ENCODE measurements at places on chromosomes 12 and 14.

GRCh38 chr14:104792101-104792884 is 3.3 kb downstream of the AKT1 start:
- DNase-seq = no peak

- DNase-seq = peak; percentile 46
Measured at GRCh38 chr14:69152181-69152901, 578 bp downstream of the DCAF5 start.

- DNase-seq = no peak
Measured at GRCh38 chr12:86333955-86334522, 77.8 kb upstream of the MGAT4C start.

GRCh38 chr14:21964180-21964579 is 290.6 kb upstream of the OR4E1 start:
- DNase-seq = no peak

- no peak for DNase-seq
Measured at GRCh38 chr14:61034416-61035120, 53.5 kb downstream of the SLC38A6 start.

DNA sequence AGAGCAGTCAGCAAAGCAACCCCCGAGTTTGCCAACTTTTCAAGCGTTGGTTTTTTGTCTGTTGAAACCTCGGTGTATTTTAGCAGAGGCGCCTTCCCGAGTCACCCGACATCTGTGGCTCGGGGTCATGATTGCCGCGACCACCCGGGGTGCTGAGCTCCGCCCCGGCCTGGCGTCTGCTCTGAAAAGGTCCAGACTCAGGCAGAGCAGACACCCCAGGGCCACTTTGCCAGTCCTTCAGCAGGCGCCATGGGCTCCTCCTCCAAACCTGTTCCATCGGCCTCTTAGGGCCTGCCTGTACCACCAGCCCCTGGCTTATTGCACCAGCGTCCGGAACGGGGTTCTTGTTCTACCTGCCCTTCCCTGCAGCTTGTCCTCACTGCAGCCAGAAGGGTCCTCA is 19.1 kb downstream of the ANKRD9 start:
- DNase-seq = no peak

GRCh38 chr12:68559984-68560850 is 50.5 kb upstream of the RAP1B start:
- DNase-seq = no peak

GRCh38 chr14:22713631-22713950 is 52.9 kb upstream of the OXA1L start:
- no peak for DNase-seq

GRCh38 chr12:112998987-112999767 is 20.9 kb downstream of the OAS2 start:
- DNase-seq = no peak

- DNase-seq = no peak
Measured at GRCh38 chr14:58444627-58445026, 17.1 kb downstream of the KIAA0586 start.

- no peak for DNase-seq
Measured at GRCh38 chr12:71024827-71025226, 104.3 kb upstream of the PTPRR start.

GRCh38 chr14:94539181-94539580 is 22.1 kb upstream of the SERPINA4 start:
- DNase-seq = no peak

GRCh38 chr14:99119554-99120525 is 152.2 kb downstream of the BCL11B start:
- DNase-seq = no peak

GRCh38 chr12:11649413-11650285 is at the start of gene ETV6:
Gene ETV6, plus strand, starts transcription at chr12:11649674. Its CDS starts 454 bp downstream, at chr12:11650128.
- peak; percentile 80 for DNase-seq

- no peak for DNase-seq
Measured at GRCh38 chr14:88848571-88848970, 24.1 kb downstream of the TTC8 start.

GRCh38 chr12:96064271-96064670 is 28.9 kb upstream of the LTA4H start:
- no peak for DNase-seq

GRCh38 chr12:6295094-6295811 is 15.2 kb upstream of the PLEKHG6 start:
- no peak for DNase-seq

DNA sequence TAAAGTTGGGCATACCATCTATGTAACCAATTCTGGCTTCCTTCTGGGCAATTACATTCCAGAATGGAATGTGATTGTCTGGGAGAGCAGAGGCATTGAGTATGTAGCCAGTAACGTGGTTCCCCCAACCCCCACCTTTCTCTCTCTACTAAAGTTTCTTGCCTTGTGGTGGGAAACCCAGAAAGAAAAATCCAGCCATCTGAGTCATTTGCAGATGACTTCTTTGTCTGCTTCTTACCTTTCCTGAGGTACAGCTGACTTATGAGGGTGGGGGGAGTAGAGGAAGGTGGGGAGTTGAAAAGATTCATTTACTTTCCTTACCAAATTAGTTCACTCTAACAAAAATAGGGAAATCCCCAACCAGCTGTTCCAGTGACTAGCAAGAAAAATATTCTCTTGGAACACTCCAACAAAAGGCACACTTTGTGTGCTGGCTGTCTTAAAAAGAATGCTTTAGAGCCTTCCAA is 112.1 kb upstream of the FRMD6 start:
- DNase-seq = no peak

- DNase-seq = no peak
Measured at GRCh38 chr14:88535149-88535548, 19.7 kb downstream of the PTPN21 start.

GRCh38 chr12:82650627-82651337 is 35.9 kb upstream of the TMTC2 start:
- no peak for DNase-seq

- DNase-seq = no peak
Measured at GRCh38 chr14:51789596-51789995, 70.8 kb upstream of the GNG2 start.

DNA sequence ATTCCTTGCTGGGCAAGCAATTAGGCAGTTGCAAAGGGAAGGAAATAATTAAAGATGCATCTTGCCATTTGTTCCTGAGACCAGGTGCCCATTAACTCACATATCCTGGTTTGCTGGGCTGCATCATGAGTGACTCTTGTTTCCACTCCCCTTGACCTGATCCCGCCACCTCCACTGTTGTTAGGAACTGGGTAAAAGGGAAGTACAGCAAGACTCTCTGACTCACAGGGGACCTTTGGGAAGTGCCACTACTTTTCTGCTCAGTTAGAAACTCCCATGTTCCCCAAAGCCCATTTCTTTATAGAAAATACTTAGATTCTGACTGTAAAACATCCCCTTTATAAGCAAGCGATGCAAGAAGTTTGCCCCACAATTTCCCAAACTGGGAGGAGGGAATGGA is 186.0 kb upstream of the BCL2L14 start:
- no peak for DNase-seq

- DNase-seq = no peak
Measured at GRCh38 chr12:68118096-68118755, 41.3 kb downstream of the IFNG start.

GRCh38 chr12:104132351-104132956 is 5.6 kb downstream of the NFYB start:
- no peak for DNase-seq

DNA sequence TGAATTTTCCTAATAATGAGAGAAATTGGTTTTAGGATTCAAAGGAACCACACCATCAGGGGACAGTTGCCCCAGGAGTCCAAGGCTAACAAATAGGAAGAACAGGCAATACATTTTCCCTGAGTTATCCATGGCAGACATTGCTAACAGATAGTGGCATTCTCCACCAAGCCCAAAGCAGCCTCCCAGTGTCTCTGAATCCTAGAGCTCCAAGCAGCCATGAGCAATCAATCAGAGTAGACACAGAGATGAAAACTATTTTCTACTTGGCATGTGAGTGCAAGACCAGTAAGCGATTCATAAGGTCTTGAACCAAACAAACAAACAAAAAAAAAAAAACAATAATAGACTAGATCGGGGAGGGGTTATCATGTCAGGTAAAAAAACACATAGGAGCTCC is 515.7 kb downstream of the MED13L start:
- DNase-seq = no peak

GRCh38 chr14:73738518-73739173 is 24.5 kb upstream of the PNMA1 start:
- no peak for DNase-seq

DNA sequence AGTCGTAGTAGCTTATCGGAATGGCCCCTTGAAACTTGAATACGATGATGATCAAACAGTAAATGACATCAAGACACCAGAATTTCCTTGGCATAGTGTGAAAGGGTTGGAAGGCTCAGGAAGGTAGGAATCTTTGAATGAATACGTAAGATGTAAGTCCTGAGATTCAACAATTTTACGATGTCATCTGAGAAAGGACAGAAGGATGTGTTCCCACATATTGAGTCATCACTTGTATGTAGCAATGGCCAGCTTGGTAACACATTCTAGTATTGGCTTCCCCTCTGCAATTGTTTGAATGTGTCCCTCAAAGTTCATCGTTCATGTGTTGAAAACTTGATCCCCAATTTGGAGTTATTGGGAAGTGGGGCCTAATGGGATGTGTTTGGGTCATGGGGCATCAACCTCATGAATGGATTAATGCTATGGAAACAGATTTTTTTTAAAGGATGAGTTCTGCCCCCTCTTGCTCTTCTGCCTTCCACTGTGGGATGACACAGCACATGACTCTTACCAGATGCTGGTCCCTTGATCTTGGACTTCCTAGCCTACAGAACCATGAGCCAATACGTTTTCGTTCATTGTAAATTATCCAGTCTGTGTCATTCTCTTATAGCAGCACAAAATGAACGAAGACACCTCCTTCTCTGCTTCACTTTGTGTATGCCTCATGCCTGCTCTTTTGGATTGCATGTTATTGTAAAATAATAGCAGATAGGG is 284.6 kb downstream of the BCAT1 start:
- DNase-seq = no peak

- no peak for DNase-seq
Measured at GRCh38 chr12:116861320-116861719, 19.9 kb downstream of the HRK start.

DNA sequence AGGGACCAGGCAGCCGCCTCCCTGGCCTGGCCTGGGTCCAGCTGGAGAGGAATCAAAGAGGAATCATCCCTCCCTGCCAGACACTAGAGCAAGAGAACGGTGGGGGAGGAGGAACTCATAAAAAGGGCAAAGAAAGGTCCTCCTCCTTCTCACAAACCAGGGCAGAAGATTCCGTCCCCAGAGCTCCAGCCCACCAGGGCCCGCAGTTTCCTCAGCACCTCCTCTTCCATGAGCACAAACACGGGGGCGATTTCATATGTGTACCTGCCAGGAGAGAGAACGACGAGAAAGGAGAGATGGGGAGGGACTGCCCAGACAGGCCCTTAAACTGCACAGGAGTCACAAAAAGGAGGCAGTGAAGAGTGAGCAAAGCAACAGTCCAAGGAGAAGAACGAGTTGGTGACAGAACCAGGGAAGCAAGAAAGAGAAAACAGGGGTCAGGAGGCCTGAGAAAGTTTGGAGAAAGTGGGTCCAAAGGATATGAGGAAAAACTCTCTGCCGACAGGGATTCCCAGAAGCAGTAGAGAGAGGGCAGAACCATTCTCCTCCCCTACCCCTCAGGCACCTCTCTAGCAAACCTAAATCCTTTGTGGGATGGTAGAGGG is 8.7 kb upstream of the ZNF740 start:
- DNase-seq = no peak

DNA sequence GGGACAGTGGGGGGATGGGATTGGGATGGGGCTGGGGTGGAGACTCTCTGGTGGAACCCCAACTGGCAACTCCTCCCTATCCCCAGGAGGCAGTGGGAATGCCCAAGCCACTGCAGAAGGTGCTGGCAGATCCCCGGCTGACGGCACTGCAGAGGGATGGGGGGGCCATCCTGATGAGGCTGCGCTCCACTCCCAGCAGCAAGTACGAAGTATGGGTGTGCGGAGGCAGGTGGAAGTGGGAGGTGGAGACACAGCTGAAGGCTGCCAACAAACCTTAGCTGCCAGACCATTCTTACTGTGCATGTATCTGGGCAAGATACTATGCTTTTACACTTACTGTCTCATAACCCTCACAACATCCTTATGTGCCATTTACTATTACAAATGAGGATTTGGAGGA is 8.2 kb downstream of the ARHGEF40 start:
- DNase-seq = no peak

DNA sequence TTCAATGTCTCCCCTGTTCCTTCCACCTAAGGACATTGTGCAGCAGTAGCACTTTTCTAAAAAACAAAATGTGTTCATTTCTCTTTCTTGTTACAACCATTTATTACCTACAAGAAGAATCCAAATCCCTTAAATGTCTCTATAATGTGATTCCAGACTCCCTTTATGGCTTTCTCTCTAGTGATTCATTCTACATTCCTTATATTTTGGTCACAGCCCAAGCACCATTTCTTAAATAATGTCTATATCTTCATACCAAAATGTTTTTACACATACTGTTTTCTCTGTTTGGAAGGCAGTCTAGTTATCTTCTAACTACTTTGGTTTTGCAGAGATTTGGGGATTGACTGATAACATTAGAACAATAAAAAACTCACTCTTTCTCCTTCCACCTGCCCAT is 1037.3 kb upstream of the FLRT2 start:
- no peak for DNase-seq

- no peak for DNase-seq
Measured at GRCh38 chr12:3490895-3491144, 183 bp upstream of the PRMT8 start.

DNA sequence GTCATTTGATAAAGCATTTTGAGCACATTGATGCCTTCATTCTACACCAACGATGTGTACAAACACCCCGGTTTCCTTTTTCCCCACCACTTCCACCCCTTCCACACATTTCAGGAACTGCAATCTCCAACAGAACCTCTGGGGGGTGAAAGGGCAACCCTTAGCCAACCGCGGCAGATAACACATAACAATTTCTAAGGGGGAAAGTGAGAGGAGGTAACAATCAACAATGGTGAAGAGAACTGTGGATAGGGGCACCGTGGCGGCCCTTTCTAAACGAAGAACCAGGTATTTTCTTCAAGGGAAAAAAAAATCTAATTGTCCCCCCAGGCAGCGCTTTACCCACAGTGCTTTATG is 1.1 kb downstream of the KITLG start:
- no peak for DNase-seq

DNA sequence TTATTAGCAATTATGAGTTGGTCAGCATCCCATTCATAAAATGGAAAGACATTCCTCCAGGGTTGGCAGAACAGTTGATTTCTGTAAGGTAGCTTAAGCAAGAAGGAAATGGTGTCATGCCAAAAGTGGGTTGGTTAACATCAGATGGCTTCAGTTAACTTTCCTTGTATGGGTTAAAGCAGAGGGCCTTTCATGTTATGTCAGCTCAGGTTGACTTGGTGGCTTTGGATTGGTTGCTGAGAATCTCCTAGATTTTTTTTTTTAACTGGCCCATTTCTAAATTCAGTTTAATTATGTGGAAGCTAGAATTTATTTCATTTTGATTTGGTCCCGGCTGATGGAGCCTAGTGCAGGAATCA is 87.8 kb downstream of the BBS10 start:
- DNase-seq = no peak

- no peak for DNase-seq
Measured at GRCh38 chr12:123127182-123127495, 23.8 kb downstream of the PITPNM2 start.

GRCh38 chr14:23438101-23438971 is 2.9 kb upstream of the MYH7 start:
- no peak for DNase-seq

- DNase-seq = no peak
Measured at GRCh38 chr12:44385964-44386363, 490.2 kb downstream of the NELL2 start.

- no peak for DNase-seq
Measured at GRCh38 chr12:25818596-25819390, 139.7 kb upstream of the RASSF8 start.

- DNase-seq = no peak
Measured at GRCh38 chr12:113040722-113041171, 15.8 kb upstream of the DTX1 start.

GRCh38 chr14:96309133-96309895 is 53.3 kb downstream of the BDKRB1 start:
- DNase-seq = no peak

Data from activated CD4-positive, alpha-beta T cell treated with anti-CD3 and anti-CD28 coated beads for 4 hours (primary cell).